ENCODE measurements at places on chromosomes 16 and 17. TPM values are rescaled to one million over a fixed set of nuclear protein-coding genes. Genes with fewer than 3 reads are reported as not detected.

CLEC19A gene
- total RNA-seq: not detected

DNA sequence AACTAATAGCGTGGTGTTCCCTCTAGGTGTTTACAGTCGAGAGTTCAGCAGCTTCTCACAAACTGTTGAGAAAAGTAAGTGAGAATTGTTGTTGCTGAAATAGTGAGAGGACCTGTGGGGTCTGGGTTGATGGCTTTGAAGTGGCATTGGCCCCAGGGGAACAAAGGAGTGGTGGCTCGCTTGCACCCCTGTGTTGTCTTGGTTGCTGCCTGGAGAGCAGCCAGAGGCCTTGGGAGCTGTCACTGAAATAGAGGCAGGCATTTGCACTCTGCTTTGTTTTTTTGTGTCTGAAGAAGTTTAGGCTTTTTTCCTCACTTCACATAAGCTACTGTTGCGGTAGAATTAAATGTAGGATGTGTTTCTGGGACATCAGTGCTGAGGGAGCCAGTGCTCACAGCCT lies 36.8 kb downstream of the PRMT7 start:
- ATAC-seq: no peak

DNA sequence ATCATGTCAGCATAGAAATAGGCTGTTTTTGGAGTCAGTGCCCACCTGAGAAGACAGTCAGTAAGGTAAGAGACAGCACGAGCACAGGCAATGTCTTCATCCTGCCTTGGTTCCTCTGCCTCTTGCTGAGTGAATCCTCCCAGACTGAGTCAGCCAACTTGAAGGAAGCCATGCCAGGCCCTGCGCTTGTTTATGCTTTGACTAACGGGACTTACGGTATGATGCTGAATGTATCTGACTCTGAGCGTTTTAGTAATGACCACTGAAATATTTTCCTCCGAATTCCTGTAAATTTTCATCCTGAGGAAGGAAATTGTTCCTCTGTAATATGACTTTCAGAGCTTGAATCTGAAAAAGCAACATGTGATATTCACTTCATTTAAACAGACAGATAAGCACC lies 18.0 kb downstream of the C17orf67 start:
- no peak for ATAC-seq

DNA sequence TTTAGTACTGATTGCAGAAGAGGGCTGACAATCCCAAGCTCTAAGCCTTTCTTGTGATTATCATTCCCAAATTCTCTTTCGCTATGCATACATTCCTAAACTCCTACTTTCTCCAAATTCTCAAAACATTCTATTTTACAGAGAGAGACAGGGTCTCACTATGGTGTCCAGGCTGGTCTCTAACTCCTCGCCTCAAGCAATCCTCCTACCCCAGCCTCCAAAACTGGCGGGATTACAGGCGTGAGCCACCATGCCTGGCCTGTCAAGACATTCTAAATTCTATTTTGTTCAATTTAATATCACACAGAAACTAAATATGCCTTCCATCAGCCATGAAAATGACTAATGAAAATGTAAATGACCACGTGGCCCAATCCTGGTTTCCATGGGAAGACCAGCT lies 39.8 kb downstream of the ANKRD11 start:
- ATAC-seq: no peak

GRCh38 chr17:64202683-64203344 lies 60.2 kb downstream of the TEX2 start:
- ATAC-seq: no peak

GRCh38 chr16:56413381-56413780 lies 12.0 kb downstream of the AMFR start:
- ATAC-seq: no peak

- ATAC-seq: no peak
These were observed 175.7 kb downstream of the AXIN2 start for GRCh38 chr17:65385726-65386125.

GRCh38 chr17:63999680-64000531 lies 1.8 kb downstream of the PRR29 start:
- ATAC-seq: no peak

DNA sequence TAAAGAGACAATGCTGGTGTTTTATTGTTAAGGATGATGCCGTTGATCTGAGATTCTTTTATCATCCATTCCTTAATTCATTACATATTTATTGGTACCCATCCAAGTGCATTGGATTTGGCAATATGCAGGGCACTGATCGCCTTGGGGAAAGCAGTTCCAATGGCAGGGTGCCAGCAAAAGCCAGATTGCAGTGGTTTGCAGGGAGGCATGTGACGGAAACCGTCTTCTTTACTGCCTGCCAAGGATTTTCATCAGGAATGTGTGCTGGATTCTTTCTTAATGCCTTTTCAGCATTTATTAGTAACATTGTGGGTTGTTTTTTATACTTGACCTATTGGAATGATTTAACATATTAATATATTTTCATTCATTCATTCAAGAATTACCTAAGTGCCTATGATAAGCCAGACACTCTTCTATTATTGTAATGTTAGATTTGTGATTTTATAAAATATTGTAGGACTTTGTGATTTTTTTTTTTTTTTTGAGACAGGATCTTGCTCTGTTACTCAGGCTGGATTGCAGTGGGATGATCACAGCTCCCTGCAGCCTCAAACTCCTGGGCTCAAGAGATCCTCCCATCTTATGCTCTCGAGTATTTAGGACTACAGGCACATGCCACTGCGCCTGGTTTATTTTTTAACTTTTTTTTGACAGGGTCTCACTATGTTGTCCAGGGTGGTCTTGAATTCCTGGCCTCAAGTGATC lies 93.4 kb upstream of the TNRC6A start:
- no peak for ATAC-seq

DNA sequence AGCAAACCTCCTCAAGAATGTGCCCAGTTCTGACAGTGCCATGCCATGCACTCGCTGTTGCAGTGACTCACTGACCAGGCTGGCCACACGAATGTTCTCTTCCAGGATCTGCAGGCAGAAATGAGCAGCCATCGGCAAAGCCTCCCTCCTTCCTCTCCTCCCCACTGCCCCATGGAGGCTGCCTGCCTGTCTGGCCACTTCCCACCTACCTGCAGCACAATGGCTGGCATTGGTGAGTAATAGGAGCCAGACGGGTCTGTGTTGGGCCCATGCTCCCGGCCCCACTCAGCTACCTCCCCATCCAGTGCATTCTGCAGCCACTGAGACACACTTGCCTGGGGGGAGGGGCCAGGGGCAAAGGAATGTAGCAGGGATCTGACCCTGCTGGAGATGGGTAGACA lies 2.8 kb upstream of the MATCAP1 start:
- no peak for ATAC-seq

FOXL1 gene
- total RNA-seq: 0.08 TPM

DNA sequence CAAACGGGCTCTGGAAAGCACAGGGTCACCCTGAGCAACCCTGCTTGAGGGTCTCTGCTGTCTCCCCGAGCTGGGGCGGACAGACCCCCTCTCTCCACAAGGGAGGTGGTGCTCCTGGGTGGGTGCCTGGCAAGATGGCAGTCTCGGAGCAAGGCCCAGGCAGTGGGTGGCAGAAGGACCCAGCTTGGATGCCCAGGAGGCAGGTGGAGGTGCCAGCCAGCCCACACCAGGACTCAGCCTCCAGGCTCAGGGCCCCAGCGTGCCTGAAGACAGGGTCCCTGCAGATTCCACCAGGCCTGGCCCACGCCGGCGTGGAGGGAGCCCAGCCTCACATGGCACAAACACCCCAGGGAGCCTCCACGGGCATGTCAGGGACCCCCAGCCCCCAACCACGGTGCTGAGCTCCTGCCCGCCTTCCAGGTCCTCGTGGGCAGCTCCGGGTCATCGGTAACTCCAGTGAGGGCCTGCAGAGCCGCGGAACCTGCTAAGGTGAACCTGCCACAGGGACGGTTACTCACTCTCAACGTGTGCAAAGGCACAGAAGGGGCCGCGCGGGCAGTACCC lies 20.8 kb downstream of the UNKL start:
- no peak for ATAC-seq

GRCh38 chr16:28087675-28088300 lies 24.3 kb upstream of the GSG1L start:
- no peak for ATAC-seq

DNA sequence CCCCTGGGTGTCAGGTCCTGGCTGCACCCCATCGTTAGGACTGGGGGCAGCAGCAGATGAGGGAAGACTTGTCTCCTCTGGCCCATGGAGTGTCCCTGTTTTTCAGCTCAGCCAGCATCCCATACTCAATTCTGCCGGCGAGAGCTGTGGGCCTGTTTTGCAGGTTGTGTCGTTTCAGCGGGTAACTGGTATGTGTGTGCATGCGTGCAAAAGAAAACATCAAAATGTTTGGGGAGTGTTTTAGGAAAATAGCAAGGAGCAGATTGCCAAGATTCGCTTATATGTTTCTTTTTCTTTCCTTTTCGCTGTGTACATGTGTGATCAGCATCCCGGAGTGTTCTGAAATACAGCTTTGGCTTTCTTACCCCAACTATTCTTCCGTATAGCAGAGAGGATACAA lies 34.7 kb downstream of the MSI2 start:
- ATAC-seq: no peak

GRCh38 chr17:1627982-1628855 lies at the start of gene SLC43A2:
SLC43A2 (minus strand) TSS chr17:1628834; CDS start chr17:1627874, 960 bp downstream.
- peak; percentile 75 for ATAC-seq

ATP2A3 gene
- 4.7 TPM for total RNA-seq

DNA sequence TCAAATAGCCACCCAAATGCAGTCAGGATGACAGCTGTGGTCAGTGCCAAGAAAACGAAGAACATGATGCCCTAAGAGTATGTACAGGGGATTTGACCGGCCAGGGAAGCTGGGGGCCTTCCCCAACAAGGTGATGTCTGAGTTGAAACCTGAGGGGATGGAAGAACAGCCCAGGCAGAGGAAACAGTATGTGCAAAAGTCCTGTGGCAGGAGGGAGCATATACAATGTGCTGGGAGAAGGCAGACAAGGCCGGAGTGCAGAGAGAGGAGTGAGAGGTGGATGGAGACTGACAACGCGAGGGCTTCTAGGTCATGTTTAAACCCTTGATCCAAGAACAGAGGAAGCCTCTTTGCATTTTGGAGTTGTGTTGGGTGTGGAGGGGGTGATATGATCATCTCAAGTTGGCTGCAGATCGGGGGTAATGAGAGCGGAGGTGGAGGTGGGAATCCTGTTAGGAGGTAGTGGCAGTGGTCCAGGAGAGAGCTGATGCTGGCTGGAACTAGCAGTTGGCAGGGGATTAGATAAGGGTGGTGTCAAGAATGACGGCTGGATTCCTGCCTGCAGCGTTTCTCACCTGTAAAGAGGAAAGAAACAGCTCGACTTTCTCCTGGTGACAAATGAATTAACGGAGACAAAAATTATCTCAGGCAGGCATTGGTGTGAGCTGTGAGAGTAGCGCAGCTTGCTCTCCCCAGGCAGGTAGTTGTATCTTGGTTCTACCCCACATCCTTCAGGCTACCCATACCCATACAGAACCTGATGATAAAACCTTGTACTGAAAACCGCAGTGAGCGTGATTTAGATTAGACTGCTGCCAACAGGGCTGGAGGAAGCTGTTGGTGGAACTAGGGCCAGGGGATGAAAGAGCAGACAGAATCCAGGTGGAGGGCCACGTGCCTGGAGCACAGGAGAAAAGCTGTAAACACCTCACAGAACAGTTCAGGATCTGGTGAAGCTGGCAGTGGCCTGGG lies 37.2 kb upstream of the NGFR start:
- ATAC-seq: no peak

- ATAC-seq: no peak
These were observed 9.7 kb upstream of the PRSS22 start for GRCh38 chr16:2867661-2867986.

DNA sequence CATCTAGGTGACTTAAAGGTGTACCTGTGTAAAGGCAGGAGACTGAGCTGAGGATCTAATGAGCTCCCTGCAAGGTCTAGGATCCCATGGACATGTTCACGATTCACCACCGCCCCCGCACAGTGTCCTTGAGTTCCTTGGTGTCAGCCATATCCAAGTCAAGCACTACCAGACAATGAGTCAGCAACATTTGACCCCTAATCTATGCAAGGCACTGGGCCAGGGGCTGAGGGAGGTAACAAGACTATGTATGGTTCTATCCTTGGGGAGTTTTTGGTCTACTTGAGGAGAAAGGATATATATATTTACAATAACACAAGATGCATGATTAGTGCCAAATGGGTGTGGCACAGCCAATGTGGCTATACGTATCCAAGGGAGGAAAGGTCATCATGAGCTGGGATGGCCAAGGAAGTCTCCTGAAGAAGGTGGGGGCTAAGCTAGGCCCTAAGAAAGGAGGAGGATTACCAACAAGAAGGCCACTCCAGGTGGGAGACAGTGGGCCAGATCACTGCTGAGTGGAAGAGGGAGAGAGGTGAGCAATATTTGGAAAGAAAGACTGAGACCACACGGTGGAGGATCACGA lies 35.0 kb downstream of the ITGB3 start:
- ATAC-seq: no peak

- no peak for ATAC-seq
These were observed 4.1 kb downstream of the NEURL4 start for GRCh38 chr17:7325031-7325528.

Measured in esophagus mucosa (tissue), 1 donor.